Activated T-cell treated with anti-CD3 and anti-CD28 coated beads, Interleukin-2, amount 50 U/mL, for 72 hours (primary cell): ENCODE measurements at places on chromosomes 12 and 14. TPM values are rescaled to one million over a fixed set of nuclear protein-coding genes. Genes with fewer than 3 reads are reported as not detected.

- peaks cover 2% of the 10 kb centered on the region for H3K4me1 ChIP-seq
- no peak for DNase-seq
- no peaks in the 10 kb centered on the region for H3K27me3 ChIP-seq
- peaks cover 6% of the 10 kb centered on the region for H3K36me3 ChIP-seq
- no peak overlapping the region for H3K4me3 ChIP-seq
- H3K27ac ChIP-seq = no peak overlapping the region
Measured at GRCh38 chr14:71460091-71460490, 472.1 kb upstream of the RGS6 start.

DNA sequence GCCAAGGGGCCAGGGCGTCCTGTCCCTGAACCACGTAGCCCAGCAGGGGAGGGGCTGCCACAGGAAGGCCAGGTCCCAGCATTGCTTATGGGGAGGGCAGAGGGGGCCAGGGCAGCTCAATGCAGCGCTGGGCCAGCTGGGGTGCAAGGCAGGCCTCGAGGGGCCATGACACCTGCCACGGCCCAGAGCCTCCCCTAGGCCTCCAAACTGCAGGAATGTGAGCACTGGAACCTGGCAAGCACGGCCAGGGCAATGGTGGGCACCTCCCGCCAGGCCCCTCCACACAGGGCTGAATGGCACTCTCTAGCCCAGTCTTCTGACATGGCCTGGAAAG lies 32.5 kb upstream of the GPR132 start:
- peaks cover 5% of the 10 kb centered on the region for H3K36me3 ChIP-seq
- H3K4me3 ChIP-seq = no peak overlapping the region
- H3K27ac ChIP-seq = no peak overlapping the region
- DNase-seq = no peak
- peaks cover 26% of the 10 kb centered on the region for H3K4me1 ChIP-seq

GRCh38 chr12:125198652-125199051 lies 133.4 kb downstream of the AACS start:
- peaks cover 73% of the 10 kb centered on the region for H3K27me3 ChIP-seq
- H3K4me3 ChIP-seq = no peak overlapping the region
- H3K4me1 ChIP-seq = no peaks in the 10 kb centered on the region
- H3K27ac ChIP-seq = no peak overlapping the region
- no peaks in the 10 kb centered on the region for H3K36me3 ChIP-seq

The ANKRD52 gene
- total RNA-seq = 46.7 TPM

The ABCD2 gene
- total RNA-seq = 10.0 TPM
